ENCODE measurements at places on chromosomes 5 and 9.

DNA sequence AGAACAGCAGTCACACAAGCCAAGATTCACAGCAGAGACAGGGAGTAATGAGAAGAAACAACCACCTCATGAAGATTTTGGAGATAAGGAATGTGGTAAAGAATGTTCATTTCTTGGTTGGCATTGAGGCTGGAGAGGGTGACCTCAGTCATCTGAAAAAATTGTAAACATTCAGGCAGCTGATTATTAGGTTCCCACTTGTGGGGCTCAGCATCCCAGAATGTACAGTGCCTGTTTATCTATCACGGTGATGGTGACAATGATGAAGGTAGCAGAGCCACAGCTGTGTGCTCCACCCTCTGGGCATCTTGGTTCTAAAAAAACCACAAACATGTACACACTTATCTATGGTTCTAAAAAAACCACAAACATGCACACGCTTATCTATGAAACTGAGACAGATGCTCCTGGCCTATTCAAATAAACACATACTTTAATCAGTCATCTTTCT, 143.9 kb upstream of the MOCS2 start:
- DNase-seq, result no peak

DNA sequence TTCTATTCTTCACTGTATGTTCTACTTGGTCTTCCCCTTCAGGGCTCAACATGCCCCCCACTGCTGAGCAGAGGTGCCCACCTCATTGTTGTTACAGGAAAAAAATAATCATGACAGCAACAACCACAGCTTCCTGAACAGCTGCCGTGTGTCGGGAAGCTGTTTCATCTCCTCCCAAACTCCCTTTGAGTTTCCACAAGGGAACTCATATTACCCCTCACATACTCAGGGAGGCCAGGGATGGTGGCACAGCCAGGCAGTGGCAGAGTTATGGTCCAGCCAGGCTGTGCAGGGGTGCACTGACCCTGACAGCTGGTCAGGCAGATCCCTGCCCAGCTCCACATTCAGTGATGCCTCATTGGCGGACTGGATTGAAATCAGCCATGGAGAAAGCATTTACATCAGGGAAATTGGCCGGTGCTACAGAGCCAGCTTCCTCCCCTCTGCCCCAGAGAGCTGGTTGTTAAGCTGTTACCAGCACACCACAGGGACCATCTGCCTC, 37.3 kb downstream of the SARDH start:
- no peak for DNase-seq

GRCh38 chr5:62771341-62771740, 192.7 kb downstream of the LRRC70 start:
- no peak for DNase-seq

DNA sequence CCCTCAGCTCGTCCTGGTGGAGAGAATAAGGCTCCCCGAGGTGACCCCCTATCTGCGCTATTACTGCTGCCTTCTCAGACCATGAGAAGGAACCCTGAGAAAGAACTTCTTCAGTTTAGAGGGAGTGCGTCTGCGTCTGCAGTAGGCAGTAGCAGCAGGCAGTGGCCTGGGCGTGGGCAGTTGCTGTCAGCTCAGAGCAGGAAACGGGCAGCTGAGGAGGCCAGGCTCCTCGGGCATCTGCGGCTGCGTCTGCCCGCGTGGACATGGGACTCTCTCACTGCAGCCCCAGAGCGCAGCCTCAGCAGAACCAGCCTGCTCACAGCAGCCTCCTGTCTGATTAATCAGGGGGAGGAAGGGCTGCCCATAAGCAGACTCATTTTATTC, 49.8 kb upstream of the FCN1 start:
- DNase-seq, result no peak

DNA sequence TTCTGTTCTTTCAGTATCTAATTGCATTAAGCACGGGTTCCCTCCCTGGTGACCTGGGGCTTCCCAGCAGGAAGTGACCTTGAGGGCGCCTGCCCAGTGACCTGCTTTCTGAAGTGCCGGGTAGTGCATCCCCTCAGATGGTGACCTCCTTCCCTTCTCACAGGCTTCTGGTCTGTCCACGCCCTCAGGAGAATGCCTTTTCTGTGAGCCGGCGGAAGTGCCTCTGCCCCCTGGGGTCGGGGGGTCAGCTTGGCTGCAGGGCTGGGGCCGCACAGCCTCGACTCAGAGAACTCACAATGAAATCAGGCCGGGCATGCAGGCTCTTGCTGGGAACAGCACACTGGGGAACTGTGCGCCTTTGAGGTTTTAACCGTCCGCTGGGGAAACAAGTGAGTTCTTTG, 124.5 kb upstream of the PHYKPL start:
- no peak for DNase-seq

- DNase-seq, result no peak
Measured at GRCh38 chr5:146026307-146027010, 78.9 kb downstream of the PLAC8L1 start.

DNA sequence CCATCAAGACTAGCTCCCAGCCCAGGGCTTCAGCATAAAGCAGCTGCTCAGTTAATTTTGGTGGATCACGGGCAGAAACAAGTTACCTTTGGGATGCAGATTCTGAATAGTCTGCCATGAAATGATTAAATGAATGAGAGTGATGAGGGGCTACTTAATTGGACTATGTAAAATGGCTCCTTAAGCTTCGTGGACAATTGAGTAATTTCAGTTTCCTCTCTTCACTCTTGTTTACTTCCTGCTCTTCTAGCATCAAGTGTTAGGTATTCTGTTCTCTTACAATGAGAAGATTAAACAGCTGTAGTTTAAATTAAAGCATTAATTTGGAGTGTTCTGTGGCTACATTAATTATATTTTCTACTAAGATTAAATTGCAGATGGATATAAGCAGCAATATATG, 28.1 kb downstream of the PIK3R1 start:
- DNase-seq, result peak; percentile 22

GRCh38 chr9:83572524-83572923, 34.3 kb upstream of the FRMD3 start:
- no peak for DNase-seq

DNA sequence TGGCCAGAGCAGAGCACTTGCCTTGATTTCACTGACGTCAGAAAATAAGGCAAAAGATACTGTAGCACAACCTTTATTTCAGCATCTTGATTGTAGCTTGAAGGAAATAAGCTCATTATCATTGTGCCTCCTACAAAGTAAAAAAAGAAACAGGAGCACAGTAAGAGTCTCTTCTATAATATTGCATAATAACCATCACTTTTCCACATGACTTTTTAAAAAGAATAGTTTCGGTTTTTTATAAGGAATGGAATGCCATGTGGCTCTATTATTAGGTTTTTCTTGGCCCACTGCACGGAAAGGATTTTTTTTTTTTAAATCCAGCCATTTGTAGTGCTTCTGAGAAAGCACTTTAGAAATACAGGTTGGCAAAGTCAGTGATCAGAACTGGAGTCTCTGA, 655.3 kb downstream of the LRRC70 start:
- DNase-seq, result no peak

DNA sequence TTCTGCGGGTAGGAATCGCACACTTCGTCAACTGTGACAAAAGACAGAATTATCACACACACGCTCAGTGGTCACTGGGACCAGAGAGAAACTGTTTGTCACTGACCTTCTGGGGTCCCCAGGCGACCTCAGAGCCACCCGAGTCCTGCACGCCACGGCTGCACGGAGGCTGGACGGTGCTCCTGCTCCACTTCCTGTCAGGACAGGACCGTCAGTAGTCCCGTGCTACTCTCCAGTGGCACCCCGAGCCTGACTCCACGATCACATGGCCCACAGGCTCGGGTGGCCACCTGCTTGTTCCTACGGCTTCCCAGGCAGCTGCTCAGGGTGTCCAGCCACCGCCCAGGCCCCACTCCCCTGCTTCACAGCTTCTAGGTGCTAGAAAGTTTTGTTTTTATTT, 17.9 kb downstream of the MRNIP start:
- no peak for DNase-seq

DNA sequence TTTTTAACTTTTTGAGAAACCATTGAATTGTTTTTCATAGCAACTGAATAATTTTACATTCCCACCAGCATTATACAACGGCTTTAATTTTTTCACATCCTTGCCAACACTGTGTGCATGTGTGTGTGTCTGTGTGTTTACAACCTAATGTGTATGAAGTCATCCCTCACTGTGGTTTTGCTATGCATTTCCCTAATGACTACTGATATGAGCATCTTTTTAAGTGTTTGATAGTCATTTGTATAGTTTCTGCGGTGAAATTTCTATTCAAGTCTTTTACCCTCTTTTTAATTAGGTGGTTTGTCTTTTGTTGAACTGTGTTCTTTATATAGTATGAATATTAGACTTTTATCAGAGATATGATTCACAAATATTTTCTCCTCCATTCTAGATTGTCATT, 263.1 kb upstream of the COX7C start:
- no peak for DNase-seq

- DNase-seq, result no peak
Measured at GRCh38 chr9:123064716-123065115, 31.2 kb downstream of the GPR21 start.

- no peak for DNase-seq
Measured at GRCh38 chr9:4548811-4549725, 58.8 kb downstream of the SLC1A1 start.

- no peak for DNase-seq
Measured at GRCh38 chr9:110877374-110877773, 160.9 kb downstream of the LPAR1 start.

- no peak for DNase-seq
Measured at GRCh38 chr9:113525831-113526230, 62.3 kb downstream of the RGS3 start.

GRCh38 chr9:80775530-80775929, 913.8 kb downstream of the TLE1 start:
- DNase-seq, result no peak

DNA sequence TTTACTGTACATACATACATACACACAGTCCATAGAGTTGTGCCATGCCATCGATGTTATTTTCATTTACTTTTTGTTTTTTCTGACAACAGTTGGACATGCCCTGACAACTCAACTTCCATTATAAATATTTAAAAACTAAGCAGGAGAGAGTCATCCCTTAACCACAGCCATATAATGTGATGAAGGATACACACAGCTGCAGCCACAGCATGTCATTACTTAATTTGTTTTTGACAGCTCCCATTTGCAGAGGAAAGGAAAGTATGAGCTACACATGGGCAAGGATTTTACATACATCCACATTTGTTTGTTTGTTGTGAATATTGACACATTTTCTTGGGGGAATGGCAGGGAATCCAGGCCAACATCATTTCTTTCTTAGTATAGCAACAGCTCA, 91.5 kb upstream of the TUT7 start:
- DNase-seq, result no peak

DNA sequence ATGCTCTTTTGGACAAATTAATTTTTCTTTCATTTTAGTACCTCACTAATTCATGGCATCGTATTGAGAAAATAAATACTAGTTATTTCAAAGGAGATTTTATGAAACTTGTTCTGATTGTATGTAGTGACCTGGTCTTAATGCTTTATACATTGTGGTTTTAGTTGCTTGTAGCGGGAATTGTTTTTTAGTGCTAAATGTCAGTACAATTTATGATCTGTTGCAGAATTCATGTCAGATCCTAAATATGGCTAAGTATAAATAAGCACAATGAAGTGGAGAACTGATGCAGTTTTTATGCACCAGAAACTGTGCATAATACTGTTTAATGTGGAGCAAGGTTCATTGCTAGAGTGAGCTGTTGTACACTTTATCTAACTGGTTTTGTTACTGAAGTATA, 308.8 kb downstream of the PJA2 start:
- no peak for DNase-seq

DNA sequence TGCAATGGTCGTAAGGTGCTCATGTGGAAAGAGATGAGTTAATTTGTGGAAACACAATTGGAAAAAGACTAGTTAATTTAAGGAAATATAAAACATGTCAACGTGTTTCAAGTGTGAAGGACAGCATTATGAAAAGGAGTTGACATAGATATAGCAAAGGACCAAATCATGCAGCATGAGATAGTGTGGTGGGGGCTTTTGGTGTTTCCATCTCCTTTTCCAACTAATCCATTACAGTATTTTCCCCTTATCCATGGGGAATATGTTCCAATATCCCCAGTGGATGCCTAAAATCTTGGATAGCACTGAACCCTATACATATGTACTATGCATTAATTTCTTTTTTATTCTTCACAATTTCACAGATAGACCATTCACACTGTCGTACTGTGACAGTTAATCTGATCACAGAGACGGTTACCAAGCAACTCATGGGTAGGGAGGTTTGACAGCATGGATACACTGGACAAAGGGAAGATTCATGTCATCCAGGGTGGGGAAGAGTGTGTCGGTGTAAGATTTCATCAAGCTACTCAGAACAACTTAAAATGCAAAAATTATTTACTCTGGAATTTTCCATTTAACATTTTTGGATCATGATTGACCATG, 238.6 kb downstream of the CDH12 start:
- no peak for DNase-seq

DNA sequence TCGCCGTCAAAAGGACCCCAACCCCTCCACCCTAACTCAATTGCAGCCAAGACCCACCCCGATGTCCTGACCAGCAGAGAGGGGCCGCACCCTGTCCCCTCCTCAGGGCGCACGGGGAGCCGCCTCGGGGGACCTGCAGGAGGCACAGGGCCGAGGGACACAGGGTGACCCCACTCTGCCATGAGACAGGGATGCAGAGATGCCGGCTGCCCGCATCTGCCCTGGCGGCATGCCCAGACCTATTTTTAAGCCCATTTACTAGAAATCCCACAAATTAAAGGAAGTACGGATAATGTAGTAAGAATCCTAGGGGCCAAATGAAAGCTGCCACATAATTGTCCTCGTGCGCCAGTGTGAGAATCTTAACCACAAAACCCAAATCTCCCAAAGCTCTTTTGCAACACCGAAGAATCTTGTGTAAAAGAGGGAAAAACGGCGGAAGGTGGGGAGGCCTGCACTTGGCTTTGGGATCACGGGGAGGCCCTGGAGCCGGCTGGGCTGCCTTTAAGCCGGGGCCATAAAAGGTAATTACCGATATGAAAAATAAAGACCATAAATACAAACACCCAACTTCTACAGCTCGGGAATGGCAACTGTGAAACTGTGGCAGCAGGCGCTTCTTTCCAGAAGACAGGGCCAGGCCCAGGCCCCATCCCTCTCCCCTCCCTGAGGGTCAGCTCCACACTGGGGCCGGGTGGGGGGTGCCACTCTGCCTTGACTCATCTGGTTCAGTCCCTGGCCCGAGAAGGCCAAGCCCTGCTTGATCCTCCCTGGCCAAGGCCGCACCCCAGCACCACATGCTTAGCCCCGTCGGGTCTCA, 35.0 kb downstream of the NACC2 start:
- no peak for DNase-seq

DNA sequence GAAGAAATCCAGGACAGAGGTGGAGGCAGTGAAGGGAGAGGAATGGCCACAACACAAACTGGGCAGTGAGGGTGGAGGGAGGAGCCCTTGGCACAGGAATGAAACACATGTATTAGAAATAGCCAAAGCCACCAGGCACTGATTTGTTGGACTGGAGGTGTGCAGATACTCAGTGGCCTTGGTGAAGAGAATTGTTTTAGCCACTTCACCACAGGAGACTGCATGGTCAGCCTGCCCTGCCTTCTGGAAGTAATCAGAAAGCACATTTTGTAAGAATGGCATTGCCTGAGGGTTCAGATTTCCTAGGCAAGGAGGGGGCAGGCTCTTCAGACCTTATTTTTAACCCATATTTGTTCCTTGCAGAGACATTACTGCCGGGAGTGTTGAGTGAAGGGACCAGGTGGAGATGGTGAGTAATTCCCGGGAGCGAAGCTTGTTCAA, 2.2 kb downstream of the SGCD start:
- no peak for DNase-seq
